ENCODE measurements at places on chromosomes 12 and 14. TPM values are rescaled to one million over a fixed set of nuclear protein-coding genes. Genes with fewer than 3 reads are reported as not detected.

GRCh38 chr12:92216092-92216491 is 70.4 kb upstream of the BTG1 start:
- H3K27ac ChIP-seq, result no peak overlapping the region
- H3K4me1 ChIP-seq, result no peaks in the 10 kb centered on the region
- H3K27me3 ChIP-seq, result no peaks in the 10 kb centered on the region
- H3K36me3 ChIP-seq, result no peaks in the 10 kb centered on the region
- DNase-seq, result no peak
- no peak overlapping the region for H3K4me3 ChIP-seq

The LRP1-AS gene
- not detected for total RNA-seq

The IFI27L1 gene
- 34.7 TPM for total RNA-seq

The PTGDR gene
- total RNA-seq, result not detected

GRCh38 chr14:101707863-101708620 is 53.5 kb upstream of the PPP2R5C start:
- no peak for DNase-seq
- H3K36me3 ChIP-seq, result no peaks in the 10 kb centered on the region
- no peak overlapping the region for H3K4me3 ChIP-seq
- peaks cover 14% of the 10 kb centered on the region for H3K4me1 ChIP-seq
- no peak overlapping the region for H3K27ac ChIP-seq

- peaks cover 18% of the 10 kb centered on the region for H3K36me3 ChIP-seq
- peak; percentile 19 for DNase-seq
- peak overlapping the region; percentile 18 for H3K27ac ChIP-seq
- H3K4me3 ChIP-seq, result no peak overlapping the region
These were observed 35.2 kb downstream of the BRMS1L start for GRCh38 chr14:35861204-35861868.

GRCh38 chr14:35821564-35822411 is 4.3 kb upstream of the BRMS1L start:
- no peaks in the 10 kb centered on the region for H3K36me3 ChIP-seq
- DNase-seq, result no peak
- H3K4me3 ChIP-seq, result no peak overlapping the region
- no peaks in the 10 kb centered on the region for H3K4me1 ChIP-seq
- H3K27ac ChIP-seq, result no peak overlapping the region
- no peaks in the 10 kb centered on the region for H3K27me3 ChIP-seq

GRCh38 chr12:49200919-49201594 is 12.2 kb upstream of the TUBA1A start:
- H3K27ac ChIP-seq, result no peak overlapping the region
- DNase-seq, result peak; percentile 17
- H3K36me3 ChIP-seq, result no peaks in the 10 kb centered on the region
- H3K27me3 ChIP-seq, result no peaks in the 10 kb centered on the region

GRCh38 chr12:16421806-16422205 is 74.4 kb downstream of the MGST1 start:
- no peaks in the 10 kb centered on the region for H3K27me3 ChIP-seq
- no peaks in the 10 kb centered on the region for H3K4me1 ChIP-seq
- no peak overlapping the region for H3K4me3 ChIP-seq
- DNase-seq, result no peak
- H3K27ac ChIP-seq, result no peak overlapping the region

The KCNA1 gene
- 0.72 TPM for total RNA-seq

- H3K36me3 ChIP-seq, result no peaks in the 10 kb centered on the region
- H3K27me3 ChIP-seq, result no peaks in the 10 kb centered on the region
- peak overlapping the region; percentile 97 for H3K27ac ChIP-seq
- peak; percentile 57 for DNase-seq
- peaks cover 12% of the 10 kb centered on the region for H3K4me1 ChIP-seq
- H3K4me3 ChIP-seq, result peak overlapping the region; percentile 97
These were observed 2.3 kb downstream of the CDKN1B start for GRCh38 chr12:12719496-12719895.

DNA sequence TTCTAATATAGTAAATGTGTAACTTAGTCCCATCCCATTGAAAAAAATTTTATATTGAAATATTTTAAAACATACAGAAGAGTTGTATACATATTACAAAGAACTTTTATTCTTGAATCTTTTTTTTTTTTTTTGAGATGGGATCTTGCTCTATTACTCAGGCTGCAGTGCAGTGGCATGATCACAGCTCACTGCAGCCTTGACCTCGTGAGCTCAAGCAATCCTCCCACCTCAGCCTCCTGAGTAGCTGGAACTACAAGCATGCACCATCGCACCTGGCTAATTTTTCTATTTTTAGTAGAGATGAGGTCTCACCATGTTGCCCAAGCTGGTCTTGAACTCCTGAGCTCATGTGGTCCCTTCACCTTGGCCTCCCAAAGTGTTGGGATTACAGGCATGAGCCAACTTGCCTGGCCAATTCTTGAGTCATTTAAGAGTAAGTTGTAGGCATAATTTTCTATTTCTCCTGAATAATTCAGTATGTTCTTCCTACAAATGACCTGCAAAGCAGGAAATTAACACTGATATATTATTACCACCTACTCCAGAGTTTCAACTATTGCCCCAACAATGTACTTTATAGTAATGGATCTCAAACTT is 153.0 kb upstream of the BMP4 start:
- no peaks in the 10 kb centered on the region for H3K4me1 ChIP-seq
- no peaks in the 10 kb centered on the region for H3K36me3 ChIP-seq
- H3K4me3 ChIP-seq, result no peak overlapping the region
- DNase-seq, result no peak

Data from GM12878 (cell line).